Testis (tissue), 5 donors: ENCODE measurements at places on chromosomes 1 and 21. TPM values are rescaled to one million over a fixed set of nuclear protein-coding genes. Genes with fewer than 3 reads are reported as not detected.

The ASCL5 gene
- total RNA-seq, result 0.24 TPM

The EPHA8 gene
- 6.0 TPM for total RNA-seq

The LYST gene
- total RNA-seq, result 69.1 TPM

The ADAMTS5 gene
- total RNA-seq, result 1.9 TPM

The SERTAD4 gene
- 1.1 TPM for total RNA-seq

The FOXO6 gene
- total RNA-seq, result 3.8 TPM

The DENND2C gene
- total RNA-seq, result 15.0 TPM

The CDCP2 gene
- total RNA-seq, result 0.24 TPM

The LPAR3 gene
- 73.8 TPM for total RNA-seq

The C1orf185 gene
- 6.6 TPM for total RNA-seq

The SPRR2G gene
- total RNA-seq, result not detected

The FAM163A gene
- 3.5 TPM for total RNA-seq

The CYP4B1 gene
- total RNA-seq, result 6.1 TPM

The CDA gene
- 2.0 TPM for total RNA-seq

The PYCR2 gene
- total RNA-seq, result 60.7 TPM

The AMPD1 gene
- total RNA-seq, result not detected

The TCEA3 gene
- 14.7 TPM for total RNA-seq

The EPHB2 gene
- 7.7 TPM for total RNA-seq
